ENCODE measurements at places on chromosomes 7 and 10.

DNA sequence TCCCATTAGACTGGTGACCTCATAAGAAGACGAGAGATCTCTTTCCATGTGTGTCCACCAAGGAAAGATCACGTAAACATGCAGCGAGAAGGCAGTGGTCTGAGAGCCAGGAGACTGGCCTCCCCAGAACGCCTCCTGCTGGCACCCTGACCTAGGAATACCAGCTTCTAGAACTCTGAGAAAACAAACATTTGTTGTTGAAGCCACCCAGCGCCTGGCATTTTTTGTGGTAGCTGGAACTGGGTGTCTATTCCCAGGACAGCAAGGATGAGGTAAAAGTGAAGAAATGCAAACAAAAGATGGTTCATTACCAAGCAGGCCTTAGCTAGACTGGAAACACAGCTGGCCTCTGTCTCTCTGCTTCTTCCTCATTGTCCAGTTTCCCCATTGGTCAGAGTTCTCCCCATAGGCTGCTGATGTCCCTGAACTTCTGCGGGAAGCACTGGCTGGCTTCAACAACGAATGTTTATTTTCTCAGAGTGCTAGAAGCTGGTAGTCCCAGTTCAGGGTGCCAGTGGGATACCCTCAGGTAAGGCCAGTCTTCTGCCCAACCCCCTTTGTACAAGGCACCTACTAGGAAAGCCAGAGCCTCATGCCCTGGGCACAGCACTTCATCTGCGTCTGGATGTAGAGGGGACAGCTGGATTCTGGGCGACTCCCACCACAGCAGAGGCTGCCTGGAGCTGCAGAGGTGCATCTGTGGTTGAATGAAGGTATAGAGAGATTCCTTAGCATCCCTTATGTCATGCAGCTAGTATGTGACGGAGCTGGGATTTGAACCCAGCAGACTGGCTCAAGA, 304.9 kb downstream of the TCERG1L start:
- no peak for DNase-seq

GRCh38 chr10:131514454-131514853, 202.9 kb upstream of the TCERG1L start:
- DNase-seq: no peak

- no peak for DNase-seq
Measured at GRCh38 chr7:38177621-38178003, 433 bp upstream of the STARD3NL start.

- no peak for DNase-seq
Measured at GRCh38 chr7:84638339-84638697, 443.7 kb upstream of the SEMA3A start.

DNA sequence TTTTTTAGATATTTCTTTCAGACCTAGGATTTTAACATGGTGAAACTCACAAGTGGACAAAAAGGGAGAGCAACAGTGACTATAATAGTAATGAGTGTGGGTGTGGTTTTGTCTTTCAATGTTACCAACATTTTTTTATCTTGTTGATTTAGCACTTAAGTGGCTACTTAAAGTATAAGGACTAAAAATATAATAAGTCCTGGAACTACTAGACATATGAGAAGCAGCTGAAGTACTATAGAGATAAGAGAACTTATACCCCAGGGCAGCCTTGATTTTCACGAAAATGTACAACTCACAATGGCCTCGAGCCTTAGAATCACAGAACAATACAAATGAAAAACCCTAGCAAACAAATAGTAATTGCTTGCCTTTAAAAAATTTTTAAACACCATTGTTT, 1151.8 kb downstream of the TYW1 start:
- DNase-seq: no peak
